ENCODE measurements at places on chromosomes 6 and 20.

GRCh38 chr20:33680686-33681085, 5.5 kb downstream of the E2F1 start:
- DNase-seq: no peak

DNA sequence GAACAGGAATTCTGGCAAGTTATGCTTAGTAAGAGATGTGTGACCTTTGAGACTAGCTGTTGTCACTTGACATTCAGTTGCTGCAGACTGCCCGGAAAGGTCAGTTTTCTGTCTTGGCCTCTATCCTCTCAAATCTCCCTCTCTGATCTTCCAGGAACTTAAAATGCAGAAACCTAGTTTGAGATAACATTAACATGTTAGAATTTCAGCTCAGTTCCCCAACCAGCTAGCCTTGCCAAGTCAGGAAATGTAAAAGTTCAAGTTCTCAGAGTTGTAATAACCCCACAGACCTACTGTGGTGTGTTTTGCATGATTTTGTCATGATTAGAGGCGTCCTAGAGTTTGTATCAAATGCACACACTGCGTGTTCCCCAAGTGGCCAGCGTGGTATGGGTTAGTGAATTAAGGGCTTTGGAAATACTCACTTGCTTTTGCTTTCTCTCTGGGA, 46.6 kb downstream of the DUSP22 start:
- no peak for DNase-seq

- no peak for DNase-seq
These were observed 58.7 kb downstream of the BCKDHB start for GRCh38 chr6:80165143-80165542.

GRCh38 chr20:40982415-40983145, 46.0 kb upstream of the TOP1 start:
- no peak for DNase-seq

- DNase-seq: no peak
These were observed 40.2 kb downstream of the PDYN start for GRCh38 chr20:1953621-1954020.

GRCh38 chr6:35729722-35730121, 7.1 kb upstream of the ARMC12 start:
- DNase-seq: no peak

GRCh38 chr20:10432079-10432478, 1.9 kb downstream of the MKKS start:
- DNase-seq: no peak

GRCh38 chr20:51372176-51372803, 170.2 kb downstream of the NFATC2 start:
- DNase-seq: peak; percentile 49

- DNase-seq: no peak
These were observed 52.3 kb upstream of the BCLAF1 start for GRCh38 chr6:136341967-136342366.

DNA sequence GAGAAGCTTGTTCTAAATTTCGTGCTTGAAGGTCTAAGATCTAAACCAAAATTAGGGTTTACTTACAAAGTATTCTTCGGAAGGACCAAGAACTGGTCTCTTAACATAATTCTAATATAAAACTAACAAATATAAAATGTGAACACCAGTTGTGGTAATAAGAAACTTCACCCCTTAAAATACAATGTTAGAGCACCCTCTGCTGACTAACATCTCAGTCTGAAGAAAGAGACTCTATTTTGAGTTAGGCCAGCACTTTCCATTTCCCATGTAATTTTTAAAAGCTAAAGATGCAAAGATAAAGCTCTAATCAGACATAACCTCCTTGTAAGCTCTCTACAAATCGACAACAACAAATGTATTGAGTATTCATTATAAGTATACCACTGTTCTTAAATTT, 24.6 kb downstream of the ATG5 start:
- peak; percentile 21 for DNase-seq

GRCh38 chr6:73308712-73309534, 45.2 kb downstream of the DPPA5 start:
- no peak for DNase-seq

DNA sequence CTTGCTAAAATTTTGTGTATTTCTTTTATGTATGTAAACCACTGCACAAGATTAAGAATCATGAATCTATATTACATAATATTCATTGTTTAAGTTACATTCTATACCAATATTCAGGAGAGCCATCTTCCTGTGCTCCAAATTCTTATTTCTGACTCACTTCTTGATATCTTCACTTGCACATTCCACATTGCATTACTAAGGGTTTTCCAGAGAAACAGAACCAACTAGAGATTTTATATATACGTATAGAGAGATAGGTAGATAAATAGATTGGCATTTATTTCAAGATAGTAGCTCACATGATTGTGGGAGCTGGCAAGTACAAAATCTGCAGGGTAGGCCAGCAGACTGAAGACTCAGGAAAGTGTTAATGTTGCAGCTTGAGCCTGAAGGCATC, 222.2 kb upstream of the PRSS16 start:
- no peak for DNase-seq

All from left lung (tissue), 14 donors.